ENCODE measurements at places on chromosomes 3 and 15.

DNA sequence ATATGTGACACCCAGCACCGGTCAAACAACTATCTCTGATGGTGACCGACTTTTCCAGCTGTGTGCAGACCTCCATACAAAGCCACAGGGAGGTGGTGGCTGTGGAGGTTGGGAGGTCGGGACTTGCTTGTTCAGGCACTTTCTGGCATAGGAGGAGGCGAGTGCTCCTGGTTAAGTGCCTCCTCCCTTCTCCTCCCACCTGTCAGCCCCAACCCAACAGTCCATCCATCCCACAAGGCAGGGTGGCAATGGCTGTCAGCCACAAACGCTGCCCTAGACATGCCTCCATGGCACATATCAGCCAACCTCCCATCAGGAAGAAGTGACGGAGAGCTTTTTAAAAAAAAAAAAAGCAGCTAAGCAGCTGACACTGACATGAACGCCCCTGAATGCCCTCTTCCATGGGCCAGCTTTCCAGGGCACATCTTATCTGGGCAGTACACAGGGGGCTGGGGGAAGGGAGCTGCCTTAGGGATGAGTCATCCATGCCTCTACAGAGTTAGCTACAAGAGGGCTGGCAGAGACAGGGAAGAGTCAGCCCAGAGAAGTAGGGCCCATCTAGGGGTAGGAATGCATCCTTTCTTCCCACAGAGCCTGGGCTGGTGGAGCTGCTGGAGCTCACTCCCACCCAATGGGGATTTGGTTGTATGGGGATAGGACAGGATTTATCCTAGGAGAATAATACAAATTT is 41.2 kb downstream of the CCDC12 start:
- DNase-seq: no peak

DNA sequence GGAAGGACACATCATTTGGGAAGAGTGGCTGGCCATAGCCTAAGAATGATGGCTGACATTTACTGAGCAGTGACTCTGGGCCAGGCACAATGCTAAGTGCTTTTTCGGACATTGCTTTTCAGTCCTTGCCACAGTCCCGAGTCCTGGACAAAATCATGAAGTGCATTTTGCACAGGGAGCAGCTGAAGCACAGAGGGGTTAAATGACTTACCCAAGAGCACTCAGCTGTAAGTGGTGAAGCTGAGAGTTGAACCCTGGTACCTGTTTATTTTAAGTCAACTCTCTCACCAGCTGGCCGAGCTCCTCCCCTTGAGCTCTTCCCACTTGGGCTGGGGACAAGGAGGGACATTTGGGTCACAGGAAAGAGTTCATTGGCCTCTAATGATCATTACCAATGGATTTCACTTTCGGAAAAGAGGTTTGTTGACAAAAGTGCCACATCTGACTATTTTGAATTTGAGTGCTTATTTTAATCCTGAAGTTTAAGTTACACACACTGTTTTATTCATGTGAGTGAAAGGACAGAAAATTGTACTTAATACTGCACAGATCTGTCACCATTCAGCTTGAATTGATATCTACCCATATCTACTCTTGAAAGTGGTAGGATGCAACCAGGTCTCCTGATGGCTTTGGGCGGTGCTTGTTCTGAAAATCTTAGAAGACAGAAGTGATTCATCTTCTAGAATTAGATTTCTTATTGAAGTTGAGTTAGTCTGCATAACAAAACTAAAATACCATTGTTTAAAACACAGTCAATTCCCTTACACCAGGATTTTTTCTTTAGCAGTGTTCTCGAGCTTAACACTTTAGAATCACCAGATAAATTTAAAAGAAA is 368.7 kb upstream of the PROK2 start:
- DNase-seq: no peak

- DNase-seq: no peak
Measured at GRCh38 chr15:25611603-25612002, 172.8 kb upstream of the UBE3A start.

DNA sequence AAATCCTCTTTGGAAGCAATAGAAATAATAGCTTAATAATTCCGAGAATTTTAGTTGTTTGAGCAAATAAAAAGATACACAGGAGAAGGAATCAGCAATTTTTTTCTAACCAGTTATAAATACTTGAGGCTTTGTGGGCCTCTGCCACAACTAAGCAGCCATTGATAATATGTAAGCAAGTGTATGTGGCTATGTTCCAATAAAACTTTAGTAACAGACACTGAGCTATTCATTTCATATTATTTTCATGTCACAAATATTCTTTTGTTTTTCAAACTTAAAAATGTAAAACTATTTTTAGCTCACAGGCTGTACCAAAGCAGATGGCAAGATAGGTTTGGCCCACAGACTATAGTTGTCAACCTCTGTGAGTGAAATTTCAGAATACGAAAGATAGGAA is 85.7 kb downstream of the MSL2 start:
- no peak for DNase-seq

- DNase-seq: no peak
Measured at GRCh38 chr3:137024348-137024747, 66.6 kb downstream of the IL20RB start.

DNA sequence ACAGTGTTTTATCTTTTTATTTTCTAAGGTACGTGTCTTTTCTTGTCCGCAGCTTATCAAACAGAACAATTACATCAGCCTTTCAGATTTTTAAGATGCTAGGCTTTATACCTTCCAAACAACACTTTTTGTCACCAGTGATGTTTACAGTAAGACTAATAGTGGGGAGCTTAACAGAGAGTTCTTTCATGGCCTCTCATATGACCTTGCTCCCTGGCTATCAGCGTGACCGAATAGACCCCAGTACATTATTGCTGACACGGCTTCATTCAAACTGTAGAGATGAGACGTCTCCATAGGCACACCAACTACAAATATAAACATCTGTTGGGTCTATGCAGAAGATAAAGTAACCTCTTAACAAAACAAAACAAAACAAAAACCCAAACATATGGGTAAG is 477.6 kb upstream of the KCNMB2 start:
- no peak for DNase-seq

DNA sequence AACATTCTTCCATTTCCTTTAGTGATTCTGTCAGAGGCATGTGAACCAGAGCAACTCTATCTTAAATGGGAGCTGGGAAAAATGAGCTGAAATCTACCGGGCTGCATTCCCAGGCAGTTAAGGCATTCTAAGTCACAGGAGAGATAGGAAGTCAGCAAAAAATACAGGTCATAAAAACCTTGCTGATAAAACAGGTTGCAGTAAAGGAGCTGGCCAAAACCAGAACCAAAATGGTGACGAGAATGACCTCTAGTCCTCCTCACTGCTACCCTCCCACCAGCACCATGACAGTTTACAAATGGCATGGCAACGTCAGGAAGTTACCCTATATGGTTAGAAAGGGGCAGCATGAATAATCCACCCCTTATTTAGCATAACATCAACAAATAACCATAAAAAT is 66.4 kb downstream of the B3GALNT1 start:
- DNase-seq: no peak

DNA sequence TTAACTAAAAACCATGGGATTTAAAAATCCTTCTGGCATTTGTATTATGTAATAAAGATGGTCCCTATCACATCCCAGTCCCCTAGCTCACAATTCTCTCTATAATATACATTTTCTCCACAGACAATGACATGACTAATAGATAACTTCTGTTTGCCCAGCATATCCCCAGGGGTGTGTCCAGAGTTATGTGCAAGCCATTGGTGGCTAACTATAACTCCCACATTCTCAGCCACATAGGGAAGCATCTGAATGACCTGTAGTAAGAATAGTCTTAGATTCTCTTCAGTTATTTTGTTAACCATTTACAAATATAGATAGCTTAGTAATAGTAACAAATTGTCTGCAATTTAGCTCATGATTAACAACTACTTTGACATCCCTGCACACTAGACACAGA is 52.2 kb upstream of the RBSN start:
- no peak for DNase-seq

DNA sequence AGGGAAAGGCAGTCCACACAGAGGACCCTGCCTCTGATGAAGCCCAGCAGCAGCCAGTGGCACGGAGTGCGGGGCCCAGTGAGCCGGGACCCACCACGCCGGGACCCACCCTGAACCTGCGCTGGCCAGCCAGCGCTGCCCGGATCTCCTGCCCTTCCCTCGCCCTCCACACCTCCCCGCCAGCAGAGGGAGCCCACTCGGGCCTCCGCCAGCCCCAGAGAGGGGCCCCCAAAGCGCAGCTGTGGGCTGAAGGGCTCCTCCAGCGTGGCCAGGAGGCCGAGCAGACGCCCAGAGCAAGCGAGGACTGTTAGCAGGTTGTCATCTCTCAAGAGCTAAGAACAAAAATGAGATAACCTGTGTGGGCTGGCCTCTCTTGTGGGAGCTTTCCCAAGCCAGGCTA is 81.3 kb upstream of the ATP10A start:
- no peak for DNase-seq

DNA sequence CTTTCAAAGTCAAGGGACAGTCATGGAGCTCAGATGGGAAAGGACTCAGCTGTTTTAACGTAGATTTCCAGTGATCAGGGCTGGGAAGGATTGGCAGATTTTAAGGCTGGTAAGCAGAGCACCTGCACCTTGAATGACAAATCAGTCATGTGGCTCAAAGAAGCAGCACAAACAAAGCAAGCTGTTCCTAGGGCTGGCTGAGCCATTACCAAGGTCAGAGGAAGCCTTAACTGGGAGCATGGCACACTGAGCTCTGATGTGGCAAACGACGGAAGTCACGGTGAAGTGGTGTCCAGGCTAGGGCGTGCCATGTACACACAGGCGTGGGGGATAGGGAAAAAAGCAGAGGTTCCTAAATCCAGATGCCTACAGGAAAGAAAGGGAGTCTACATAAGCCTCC is 84.6 kb upstream of the PFN2 start:
- DNase-seq: no peak

DNA sequence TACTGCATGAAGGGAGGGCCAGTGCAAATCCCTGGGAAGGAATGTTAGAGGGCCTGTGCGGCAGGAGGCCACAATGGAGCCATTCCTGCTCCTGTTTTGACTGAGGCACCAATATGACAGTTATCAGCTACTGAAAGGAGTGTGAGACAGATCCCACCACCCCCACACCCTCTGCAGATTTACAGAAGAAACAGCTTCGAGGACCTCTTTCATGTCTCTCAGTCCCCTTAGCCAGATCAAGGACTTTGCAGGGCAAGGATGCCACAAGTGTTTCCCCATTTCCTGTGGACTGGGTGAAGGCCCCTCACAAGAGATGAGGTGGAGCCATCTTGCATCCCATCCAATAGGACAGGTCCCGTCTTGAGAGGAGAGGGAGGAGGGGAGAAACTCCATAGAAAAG is 48.5 kb upstream of the RASGRP1 start:
- no peak for DNase-seq

DNA sequence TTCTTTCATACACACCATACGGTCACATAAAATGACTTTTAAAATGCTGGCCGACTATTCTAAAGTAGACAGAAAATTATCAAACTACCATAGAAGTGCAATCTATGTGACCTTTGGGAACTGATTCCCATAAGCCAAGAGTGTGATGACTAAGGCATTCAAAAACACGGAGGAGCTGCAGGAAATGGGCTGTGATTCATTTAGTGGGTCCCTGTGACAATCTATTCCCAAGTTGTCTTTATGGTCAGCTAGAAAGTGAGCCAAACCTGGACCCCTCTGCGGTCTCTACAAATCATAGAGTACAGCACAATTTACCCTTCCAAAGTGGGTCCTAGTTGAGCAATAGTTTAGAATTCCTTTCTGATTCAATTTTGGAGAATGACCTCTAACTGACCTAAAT is 251.5 kb upstream of the CBLB start:
- DNase-seq: no peak

DNA sequence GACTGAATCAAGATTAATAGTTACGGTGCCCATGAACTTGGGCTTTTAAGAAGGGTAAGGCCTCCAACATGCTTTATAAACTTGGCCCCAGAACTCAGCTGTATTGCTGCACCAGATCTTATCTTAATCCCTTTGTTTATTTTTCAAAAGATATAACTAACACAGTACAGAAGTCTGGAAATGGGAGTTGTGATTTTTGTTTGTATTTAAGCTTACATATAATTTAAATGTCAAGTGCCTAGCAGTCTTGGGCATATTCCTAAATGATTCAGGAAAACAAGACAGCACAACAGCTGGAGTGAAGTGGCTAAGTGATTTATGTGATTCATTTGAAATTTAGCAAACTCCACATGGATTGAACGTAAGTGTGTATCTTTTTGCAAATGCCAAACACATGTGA is 56.2 kb downstream of the NBEAL2 start:
- DNase-seq: no peak

DNA sequence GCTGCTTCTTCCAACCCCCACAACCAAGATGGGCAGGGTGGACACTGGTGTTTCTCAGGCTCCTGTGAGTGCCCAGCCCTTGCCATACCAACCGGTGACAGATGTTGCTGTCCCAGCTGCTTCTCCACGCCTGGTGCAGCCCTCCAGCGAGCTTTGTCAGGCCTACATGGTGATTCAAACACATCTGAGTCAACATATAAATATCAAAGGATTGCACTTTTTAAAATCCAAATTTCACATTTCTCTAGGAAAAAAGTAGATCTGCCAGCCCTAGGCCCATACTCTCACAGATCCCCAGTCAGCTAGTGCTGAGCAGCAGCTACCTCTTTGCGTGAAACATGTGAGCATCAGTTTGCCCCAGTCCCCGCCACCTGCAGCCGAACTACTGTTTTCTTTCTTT is 52.7 kb downstream of the RPN1 start:
- DNase-seq: no peak

GRCh38 chr3:147493666-147494065 is 84.5 kb downstream of the ZIC1 start:
- DNase-seq: no peak

DNA sequence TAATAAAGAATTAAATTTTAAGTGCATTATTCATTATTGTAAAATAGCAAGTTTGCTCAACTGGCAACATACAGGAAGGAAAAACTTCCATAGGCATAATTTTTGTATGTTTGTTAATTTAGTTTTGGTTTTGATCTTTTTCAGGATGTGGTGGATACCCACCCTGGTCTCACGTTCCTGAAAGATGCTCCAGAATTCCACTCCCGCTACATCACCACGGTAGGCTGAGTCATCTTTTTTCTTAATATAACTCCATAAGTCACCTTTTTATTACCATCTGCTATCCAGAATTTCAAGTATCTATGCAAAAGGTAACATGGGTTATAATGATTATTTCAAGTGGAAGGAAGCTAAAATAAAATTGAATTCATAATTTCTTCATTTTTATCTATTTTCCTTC is 104.8 kb downstream of the PPP2R3A start:
- no peak for DNase-seq

DNA sequence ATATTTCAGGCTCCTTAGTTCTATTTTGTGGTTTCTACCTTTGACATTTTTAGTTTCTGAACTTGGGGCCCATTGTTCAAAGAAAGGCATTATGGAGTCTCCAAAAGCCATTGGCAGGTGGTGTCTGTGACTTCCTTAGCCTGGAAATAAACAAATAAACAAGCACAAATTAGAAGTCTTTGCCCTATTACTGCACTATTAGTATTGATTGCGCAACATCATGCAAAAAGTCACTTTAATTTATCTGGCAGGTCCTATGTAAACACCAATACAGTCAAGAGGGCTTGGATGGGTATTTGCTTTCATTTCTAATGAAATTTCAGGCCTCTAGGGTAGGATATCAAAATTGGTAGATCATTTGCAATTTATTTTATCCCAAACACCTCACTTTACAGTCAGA is 85.6 kb downstream of the LPP start:
- no peak for DNase-seq
